ENCODE measurements at places on chromosomes 7 and 10. TPM values are rescaled to one million over a fixed set of nuclear protein-coding genes. Genes with fewer than 3 reads are reported as not detected.

Gene GRM3
- not detected for total RNA-seq

Gene HOXA6
- total RNA-seq: 4.4 TPM

Gene EN2
- under 0.01 TPM for total RNA-seq

Gene FFAR4
- total RNA-seq: not detected

Gene SHH
- total RNA-seq: not detected

Gene NUDT5
- 63.3 TPM for total RNA-seq

Gene CCDC6
- total RNA-seq: 20.6 TPM

Gene OPN4
- total RNA-seq: not detected

Gene GJD4
- not detected for total RNA-seq

Gene PWWP2B
- total RNA-seq: 8.3 TPM

Gene MYH16
- not detected for total RNA-seq

Gene GNAI1
- 53.5 TPM for total RNA-seq

Gene FAM237B
- total RNA-seq: not detected

Gene ELFN1
- total RNA-seq: 2.1 TPM

Gene COPG2
- 31.7 TPM for total RNA-seq

Gene MRLN
- not detected for total RNA-seq

Gene PRLHR
- not detected for total RNA-seq

Gene TEX47
- total RNA-seq: not detected

Gene METTL2B
- 30.9 TPM for total RNA-seq

Gene CRHR2
- total RNA-seq: not detected

Gene TRIM74
- 0.09 TPM for total RNA-seq

Gene LIPF
- not detected for total RNA-seq

Gene RBP4
- total RNA-seq: not detected

Gene ARHGAP22
- 20.7 TPM for total RNA-seq

Gene AP3M1
- total RNA-seq: 23.3 TPM

Gene BAIAP2L1
- total RNA-seq: 1.4 TPM

Gene KCNIP2
- total RNA-seq: 1.8 TPM

Gene ADARB2
- not detected for total RNA-seq

Gene NPC1L1
- 0.14 TPM for total RNA-seq

Gene UCMA
- not detected for total RNA-seq

Gene WEE2
- not detected for total RNA-seq

Gene LRGUK
- 0.18 TPM for total RNA-seq

Gene DDIT4
- 813 TPM for total RNA-seq

Gene HOXA10
- total RNA-seq: 11.8 TPM

Data from smooth muscle cell of bladder (primary cell).